ENCODE measurements at places on chromosomes 4 and X.

DNA sequence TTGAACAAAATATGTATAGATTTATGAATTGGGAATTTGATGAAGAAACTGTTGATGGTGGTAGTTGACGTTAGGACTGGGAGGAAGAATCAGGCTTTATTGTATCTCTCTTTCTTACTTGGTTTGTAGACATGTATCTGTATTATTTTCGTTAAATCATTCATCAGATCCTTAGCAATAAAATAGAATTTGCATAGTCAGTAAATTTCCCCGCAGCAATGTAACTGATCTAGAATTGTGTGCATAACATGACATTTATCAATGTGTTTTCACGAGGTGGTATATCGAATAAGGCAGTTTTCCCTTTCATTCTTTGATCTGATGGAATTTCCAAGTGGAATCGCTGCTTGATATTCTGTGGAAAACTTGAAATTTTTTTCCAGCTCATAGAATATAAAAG, 308.8 kb downstream of the SPRY1 start:
- DNase-seq: no peak

- DNase-seq: no peak
These were observed 282.1 kb downstream of the BCOR start for GRCh38 chrX:39815631-39816030.

- no peak for DNase-seq
These were observed 4.8 kb downstream of the SAT1 start for GRCh38 chrX:23787745-23788118.

DNA sequence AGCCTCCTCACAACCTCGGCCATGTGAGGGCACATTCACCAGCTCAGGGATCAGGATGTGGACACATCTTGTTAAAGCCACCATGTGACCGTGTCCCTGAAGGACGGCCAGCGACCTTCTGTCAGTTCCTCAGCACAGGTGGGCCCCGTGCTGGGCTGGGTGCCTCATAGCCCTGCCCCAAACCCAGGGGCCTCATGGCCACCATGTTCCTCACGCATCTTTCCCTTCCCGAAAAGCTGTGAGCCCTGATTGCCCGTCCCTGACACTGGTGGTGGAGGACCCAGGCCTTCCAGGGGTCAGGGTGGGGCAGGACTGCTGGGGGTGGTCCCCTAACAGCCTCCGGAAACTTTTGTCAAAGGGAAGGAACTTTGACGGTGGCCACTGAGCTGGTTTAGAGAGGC, 60.1 kb upstream of the ADRA2C start:
- DNase-seq: no peak

DNA sequence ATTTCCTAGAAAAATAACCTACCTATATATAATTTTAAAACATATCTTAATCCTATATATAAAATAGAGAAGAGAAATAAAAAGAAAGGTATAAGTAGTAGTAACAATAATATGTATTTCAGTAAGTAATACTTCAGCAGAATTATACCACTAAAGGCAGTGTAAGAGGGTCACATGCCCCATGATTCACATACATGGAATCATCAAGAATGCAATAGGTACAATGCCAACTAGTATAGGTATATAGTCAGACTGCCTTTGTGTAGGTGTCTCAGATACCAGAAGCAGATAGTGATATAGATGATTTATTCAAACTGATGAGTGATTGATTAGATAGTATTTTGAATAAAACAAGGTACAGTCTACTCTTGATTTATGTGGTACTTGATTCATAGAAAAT, 9.4 kb downstream of the AIMP1 start:
- no peak for DNase-seq

DNA sequence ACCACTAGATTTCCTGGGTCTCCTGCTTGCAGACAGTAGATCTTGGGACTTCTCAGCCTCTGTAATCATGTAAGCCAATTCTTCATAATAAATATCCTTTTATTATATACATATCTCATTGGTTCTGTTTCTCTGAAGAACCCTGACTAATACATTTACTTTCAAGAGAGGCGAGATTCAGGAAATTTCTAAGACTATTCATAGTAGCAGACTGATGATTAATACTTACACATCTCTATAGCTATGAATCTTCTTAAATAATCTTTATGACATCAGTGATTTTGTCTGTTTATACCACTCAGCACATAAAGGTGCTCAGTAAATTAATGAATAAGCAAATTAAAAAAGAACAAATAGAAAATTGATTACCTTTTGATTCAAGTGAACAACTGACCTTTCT, 682.3 kb upstream of the GRID2 start:
- no peak for DNase-seq

DNA sequence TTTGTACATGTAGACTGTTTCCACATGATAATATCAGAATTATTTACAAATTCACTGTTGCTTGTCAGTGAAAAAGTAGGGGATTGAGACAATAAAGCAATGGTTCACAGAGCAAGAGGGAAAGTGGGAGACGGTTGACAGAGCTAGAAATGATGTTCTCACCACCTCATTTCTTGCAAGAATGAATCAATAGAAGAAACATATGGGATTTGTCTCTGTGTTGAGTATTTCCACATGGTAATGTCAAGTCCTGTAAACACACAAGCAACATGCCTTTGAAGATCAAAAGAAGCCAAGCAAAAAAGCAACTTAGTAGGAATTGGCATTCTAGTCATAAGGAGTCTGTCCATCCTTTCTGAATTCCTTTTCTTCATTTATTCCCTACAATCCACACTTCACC, 1806.6 kb upstream of the AGA start:
- no peak for DNase-seq

- DNase-seq: no peak
These were observed 47.5 kb upstream of the GALNT7 start for GRCh38 chr4:173121076-173121561.

GRCh38 chr4:48639807-48640206, 140.3 kb downstream of the FRYL start:
- no peak for DNase-seq

GRCh38 chr4:164177153-164177552, 576.8 kb upstream of the SMIM31 start:
- no peak for DNase-seq

DNA sequence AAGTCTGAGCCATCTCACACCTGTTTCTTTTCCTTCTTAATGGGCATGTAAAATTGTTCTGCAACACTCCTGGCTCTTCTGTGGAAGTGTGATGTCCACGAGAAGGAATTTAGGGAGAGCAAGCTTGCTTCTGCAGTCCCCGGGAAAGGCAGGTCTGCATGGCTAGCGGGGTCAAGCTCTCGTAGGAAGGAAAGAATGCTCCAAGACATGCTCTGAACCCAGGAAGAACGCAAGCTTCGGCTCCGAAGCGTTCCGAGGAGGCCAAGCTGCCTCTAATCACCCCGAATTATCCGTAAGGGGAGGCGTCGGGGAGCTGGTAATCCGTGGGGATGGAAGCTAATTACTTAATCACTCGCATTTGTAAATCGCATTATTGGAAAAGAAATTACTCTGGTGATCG, 177.7 kb downstream of the CRLF2 start:
- no peak for DNase-seq

DNA sequence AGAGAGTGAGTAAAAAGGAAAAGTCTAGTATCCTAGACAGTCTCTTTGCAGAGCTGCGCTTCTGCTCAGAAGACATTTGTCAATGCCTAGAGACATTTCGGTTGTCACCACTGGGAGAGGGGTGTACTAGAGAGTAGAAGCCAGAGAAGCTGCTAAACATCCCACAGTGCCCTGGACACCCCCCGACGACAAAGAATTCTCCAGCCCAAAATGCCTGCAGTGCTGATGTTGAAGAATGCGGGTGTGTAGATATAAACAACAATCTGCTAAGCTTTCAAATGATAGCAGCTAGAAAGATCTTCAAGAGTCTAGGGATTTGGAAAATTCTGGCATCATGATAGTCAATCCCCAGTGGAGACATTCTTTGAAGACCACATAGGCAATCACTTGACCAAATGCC, 90.1 kb downstream of the PALLD start:
- no peak for DNase-seq

DNA sequence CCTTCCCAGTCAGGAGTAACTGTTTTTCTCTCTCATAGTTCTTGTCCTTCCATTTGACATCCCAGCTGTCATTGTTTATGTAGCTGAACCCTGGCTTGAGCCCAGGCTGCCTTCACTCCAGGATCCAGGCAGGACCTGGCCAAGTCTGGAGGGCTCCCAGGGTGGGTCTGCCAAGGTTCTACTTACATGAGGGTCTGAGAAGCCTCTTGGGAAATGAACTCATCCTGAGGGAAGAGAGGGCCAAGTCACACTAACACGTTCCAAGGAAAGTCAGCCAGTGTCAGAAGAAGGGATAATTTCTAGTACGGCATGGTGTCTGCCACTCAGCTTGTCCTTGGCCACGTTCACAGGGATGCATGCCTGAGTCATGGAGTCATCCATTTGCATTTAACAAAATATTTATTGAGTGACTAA, 54.8 kb upstream of the SRD5A3 start:
- no peak for DNase-seq

- DNase-seq: no peak
These were observed 13.7 kb upstream of the GRXCR1 start for GRCh38 chr4:42878863-42879262.

GRCh38 chr4:118173126-118173525, 138.8 kb downstream of the NDST3 start:
- DNase-seq: no peak

DNA sequence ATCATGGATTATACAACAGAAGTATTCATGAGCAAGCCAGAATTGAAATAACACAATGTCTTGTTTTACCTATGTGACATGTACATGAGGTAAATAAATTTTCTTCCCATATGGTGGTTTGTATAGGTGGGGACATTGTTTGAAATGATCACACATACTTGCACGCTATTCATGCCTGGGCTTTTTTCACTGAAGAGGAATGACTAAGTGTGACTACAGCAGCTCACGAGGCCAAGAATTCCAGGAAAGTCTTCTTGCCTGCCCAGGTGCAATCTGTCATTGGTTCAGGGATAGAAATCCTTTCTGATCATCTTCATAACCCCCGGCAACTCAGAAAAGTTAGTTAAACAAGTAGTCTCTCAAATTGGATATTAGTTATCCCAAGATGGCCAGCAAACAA, 36.3 kb upstream of the AREG start:
- no peak for DNase-seq

DNA sequence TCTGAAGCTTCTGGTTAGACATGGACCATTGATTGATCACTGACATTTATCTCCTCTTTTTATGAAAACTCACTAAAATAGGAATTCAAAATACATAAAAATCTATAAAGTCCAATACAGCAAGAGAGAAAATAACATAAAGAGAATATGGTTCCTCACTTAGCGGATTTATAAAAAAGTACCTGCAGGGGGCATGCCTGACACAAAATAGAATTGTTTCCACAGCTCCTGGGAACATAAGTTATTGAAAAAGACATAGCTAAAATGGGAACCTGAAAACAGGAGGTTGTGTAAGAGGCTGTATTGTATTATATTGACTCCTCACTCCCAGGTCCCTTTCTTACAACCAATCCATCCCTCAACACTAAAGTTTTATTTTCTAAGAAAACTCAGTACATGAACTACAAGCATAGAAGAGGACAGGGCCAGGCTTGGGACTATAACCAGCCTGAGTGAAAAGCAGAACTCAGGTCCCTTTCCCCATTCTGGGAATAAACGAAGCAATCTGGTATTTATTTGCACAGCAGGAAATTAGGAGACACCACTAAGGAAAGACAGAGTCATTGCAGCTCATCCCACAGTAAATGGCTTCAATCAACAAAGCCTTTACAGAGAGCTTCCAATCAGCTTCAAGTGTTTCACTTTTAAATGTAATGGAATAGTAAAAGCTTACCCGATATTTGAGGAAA, 121.1 kb upstream of the NDST4 start:
- DNase-seq: no peak

DNA sequence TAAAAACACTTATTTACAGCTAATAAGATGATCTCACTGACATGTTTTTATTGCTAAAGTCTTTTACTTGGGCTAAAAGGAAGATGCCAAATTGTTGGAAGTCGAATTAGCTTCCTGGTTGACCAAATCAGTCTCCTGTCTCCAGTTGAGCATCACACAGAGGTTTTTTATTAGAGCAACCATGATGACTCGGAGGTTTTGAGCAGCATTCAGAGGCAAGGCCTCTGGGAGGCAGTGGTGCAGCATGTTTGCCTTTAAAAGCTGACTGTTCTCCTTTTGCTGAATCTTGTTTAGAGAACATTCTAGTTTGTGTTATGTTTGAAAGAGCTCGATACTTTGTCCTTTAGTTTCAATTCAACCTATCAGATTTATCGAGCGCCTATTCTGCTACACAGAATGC, 2.1 kb downstream of the UCHL1 start:
- DNase-seq: no peak

DNA sequence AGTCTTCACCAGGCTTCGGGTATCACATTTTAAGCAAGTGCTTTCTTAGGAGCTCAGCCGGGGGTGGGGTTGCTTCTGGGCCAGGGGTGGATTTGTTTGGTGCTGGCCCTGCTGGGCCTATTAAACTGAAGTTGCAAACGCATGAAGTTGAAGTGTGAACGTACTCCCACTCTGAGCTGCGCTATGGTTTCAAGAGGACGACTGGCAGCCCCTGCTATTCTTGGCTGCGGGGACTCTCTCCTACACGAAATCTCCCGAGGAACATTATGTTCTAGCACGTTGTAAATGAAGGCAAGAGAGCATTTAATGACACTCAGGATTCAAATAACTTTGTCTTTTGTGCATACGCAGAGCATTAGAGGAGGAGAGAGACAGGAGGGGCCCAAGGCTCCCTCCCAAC, 401.3 kb upstream of the BOD1L1 start:
- DNase-seq: no peak

GRCh38 chr4:120873554-120873953, 49.0 kb downstream of the PRDM5 start:
- DNase-seq: no peak

- no peak for DNase-seq
These were observed 13.2 kb upstream of the CLDN24 start for GRCh38 chr4:183335369-183335940.

DNA sequence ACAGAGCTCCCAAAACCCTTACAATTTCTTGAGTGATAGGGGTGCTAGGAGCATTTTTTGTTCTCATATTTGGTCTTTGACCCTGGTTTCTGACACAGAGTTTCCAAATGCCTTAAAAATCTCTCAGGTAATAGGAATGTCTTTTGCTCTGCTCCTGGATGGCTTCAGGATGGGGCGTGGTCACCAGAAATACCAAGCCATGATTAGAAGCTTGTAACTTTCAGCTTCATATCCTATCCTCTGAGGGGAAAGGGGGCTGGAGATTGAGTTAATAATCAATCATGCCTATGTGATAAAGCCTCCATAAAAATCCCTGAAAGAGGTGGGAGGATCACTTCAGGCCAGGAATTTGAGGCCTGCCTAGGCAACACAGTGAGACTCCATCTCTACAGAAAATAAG, 34.6 kb upstream of the IL9R start:
- DNase-seq: no peak

DNA sequence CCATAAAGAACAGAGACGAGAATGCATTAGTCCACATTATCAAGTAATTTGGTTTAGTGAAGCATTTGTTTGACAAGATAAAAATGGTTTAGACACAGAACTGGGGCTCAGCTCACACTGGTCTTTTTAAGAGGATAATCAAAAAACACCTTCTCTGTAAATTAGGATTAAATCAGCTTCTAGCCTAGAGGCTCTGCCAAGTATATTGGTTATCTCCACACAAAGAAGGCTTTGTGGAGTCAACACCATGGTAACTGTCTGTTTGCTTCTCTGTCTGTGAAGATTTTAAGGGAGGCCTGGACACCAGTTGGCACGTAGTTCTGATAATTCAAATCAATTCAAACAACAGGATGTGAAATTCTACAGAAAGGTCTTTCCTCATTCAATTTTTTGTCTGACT, 687.0 kb downstream of the DMD start:
- no peak for DNase-seq

GRCh38 chr4:112766422-112766821, 129.5 kb downstream of the LARP7 start:
- no peak for DNase-seq
